ENCODE measurements at places on chromosomes 4 and X. TPM values are rescaled to one million over a fixed set of nuclear protein-coding genes. Genes with fewer than 3 reads are reported as not detected.

GRCh38 chrX:106698693-106699092 lies 27.8 kb upstream of the RNF128 start:
- no peak for DNase-seq

- DNase-seq: no peak
Observed at GRCh38 chr4:188423039-188423438, 283.8 kb downstream of the TRIML1 start.

GRCh38 chr4:119099227-119099810 lies 36.3 kb upstream of the MYOZ2 start:
- no peak for DNase-seq

GRCh38 chrX:51760657-51761056 lies 17.4 kb downstream of the GSPT2 start:
- DNase-seq: no peak

SPRY1 gene
- polyA plus RNA-seq: 89.6 TPM

HSD17B10 gene
- 121 TPM for polyA plus RNA-seq

FGB gene
- 10.6 TPM for polyA plus RNA-seq

DNA sequence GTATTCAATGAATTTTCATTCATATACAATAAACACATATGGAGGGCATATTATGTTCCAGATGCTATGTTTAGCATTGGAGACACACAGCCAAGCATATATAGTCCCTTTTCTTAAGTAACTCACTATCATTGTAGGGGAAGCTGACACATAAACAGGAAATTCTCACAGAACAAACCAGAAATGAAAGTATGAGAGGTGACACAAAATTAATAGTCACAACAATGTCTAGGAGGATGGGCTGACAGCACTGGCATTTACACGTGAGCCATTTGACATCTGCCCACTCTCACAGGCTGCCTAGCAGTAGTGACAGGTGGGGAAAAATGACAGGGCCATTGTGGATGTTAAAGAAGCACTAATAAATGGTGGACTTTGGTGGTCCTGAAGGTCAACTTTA lies 2.6 kb upstream of the CNOT6L start:
- DNase-seq: no peak

CDS1 gene
- polyA plus RNA-seq: 29.2 TPM

DNA sequence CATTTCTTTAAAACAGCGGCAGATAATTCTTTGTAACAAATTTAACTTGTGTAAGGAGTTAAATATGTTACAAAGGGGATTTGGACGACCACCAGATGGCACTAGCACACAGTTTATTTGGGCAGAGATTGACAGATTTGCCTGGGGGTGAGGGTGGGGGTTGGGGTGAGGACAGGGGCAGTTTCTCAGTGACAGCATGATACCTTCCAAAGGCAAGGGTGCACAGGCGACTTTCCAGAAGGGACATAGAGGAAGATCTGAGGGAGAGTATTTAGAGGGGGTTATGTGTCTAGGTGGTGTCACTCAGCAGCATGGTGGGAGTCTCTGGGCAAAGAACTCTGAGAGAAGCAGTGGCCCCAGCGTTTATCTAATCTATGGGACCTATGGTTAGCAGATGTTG lies 9.6 kb upstream of the TMA16 start:
- no peak for DNase-seq

CCNA2 gene
- 33.6 TPM for polyA plus RNA-seq

TACR3 gene
- polyA plus RNA-seq: 2.3 TPM

CXorf66 gene
- not detected for polyA plus RNA-seq

GRCh38 chr4:122602277-122603142 lies 18.4 kb downstream of the IL21 start:
- DNase-seq: peak; percentile 8

DNA sequence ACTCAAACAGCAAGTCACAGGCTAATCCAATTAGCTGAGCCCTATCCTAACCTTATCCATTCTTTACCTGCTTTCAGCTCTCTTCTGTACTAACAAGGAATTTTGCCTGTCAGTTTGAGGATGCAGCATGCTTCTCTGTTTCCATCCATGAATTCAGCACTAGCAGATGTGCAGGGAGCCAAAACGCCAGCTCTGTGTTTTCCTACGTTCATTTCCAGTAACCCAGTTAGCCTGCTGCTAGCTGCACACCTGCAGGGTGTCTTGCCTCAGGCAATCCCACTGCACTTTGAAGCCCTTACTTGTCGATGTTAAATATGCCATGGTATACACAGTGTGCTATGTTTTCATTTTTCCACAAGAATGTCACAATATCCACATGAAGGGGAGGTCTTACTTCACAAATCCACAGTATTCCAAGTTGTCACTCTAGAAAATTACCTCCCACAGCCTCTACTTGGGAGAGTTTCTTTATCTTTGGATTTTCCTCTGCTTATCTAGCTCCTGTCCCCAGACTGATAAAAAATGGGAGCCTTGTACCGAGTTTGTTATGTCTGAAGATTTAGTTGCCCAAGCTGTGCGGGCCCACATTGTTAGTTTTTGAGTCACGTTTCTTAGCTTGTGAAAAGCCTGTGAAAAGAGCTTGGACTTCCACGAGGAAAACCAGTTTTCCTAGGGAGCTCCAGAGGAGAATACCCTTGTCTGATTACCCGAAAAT lies 127.6 kb upstream of the HHIP start:
- no peak for DNase-seq

GRCh38 chr4:27779827-27780226 lies 919.2 kb downstream of the STIM2 start:
- no peak for DNase-seq

DNA sequence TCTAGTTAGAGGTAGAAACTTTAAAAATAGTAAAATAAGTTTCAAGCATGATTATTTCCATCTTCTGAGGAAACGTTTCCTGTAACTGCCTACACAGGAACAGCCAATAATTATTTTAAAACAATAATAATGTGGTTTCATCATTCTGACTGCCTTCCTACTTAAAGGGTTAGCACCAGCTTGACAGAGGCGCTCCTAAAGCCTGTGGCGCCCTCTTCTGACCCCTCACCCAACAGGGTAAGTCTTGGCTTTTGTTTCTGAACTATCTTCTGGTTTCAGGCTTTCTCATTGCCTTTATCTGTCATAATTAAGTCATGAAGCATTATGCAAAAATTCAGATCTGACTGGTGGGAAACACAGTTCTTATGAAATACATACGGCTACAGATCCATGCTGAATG lies 96.7 kb downstream of the ITM2A start:
- DNase-seq: no peak

TMSB15C gene
- 8.1 TPM for polyA plus RNA-seq

SLC16A2 gene
- polyA plus RNA-seq: 28.4 TPM

UGT2B15 gene
- polyA plus RNA-seq: 0.07 TPM

SMIM10 gene
- 11.3 TPM for polyA plus RNA-seq

GRCh38 chr4:76725039-76725438 lies 172.9 kb downstream of the SOWAHB start:
- no peak for DNase-seq

DNA sequence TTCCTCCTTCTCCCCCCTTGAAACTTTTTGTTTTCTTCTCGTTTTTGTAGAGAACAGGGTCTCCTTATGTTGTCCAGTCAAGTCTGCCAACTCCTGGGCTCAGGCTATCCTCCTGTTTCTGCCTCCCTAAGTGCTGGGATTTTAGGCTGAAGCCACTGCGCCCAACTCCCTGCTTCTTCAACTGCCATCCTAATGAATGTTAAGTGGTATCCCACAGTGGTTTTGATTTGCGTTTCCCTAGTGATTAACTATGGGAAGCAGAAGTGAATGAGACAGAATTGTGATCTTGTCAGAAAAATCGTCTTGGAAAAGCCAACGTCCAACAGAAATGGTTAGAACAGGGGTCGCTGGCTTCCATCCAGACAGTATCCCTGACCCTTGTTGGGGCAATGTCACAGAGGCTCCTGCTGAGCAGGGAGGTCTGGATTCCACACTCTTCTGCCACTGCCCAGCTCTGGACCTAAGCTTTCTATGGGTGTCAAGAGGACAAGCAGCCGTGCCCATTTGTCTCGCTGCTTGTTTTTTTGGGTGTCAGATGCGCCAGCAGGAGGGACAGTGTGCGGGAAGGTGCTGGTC lies 869 bp upstream of the ADD1 start:
- DNase-seq: no peak

- no peak for DNase-seq
Observed at GRCh38 chr4:24002330-24002966, 112.6 kb upstream of the PPARGC1A start.

GRCh38 chr4:81106150-81106549 lies 75.6 kb downstream of the BMP3 start:
- DNase-seq: no peak

DNA sequence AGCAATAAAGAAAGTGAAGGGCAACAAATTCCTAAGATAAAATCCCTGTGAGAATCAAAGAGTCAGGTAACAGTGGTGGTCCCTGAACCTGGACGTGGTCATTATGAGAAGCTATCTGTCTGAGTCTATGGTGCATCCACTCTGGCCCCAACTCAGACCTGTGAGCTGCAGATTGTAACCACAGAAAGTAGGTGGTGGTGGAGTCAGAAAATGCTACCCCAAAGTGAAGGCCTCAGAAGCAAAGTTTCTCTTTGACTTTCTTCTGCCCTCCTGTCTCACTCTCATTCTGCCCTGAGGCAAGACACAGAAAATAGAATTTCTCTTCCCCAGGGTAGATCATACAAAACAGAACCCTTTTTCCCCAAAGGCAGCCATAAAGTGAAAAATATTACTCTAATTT lies 84.1 kb upstream of the NEIL3 start:
- DNase-seq: no peak

- no peak for DNase-seq
Observed at GRCh38 chrX:20372533-20372932, 105.8 kb upstream of the RPS6KA3 start.

DNA sequence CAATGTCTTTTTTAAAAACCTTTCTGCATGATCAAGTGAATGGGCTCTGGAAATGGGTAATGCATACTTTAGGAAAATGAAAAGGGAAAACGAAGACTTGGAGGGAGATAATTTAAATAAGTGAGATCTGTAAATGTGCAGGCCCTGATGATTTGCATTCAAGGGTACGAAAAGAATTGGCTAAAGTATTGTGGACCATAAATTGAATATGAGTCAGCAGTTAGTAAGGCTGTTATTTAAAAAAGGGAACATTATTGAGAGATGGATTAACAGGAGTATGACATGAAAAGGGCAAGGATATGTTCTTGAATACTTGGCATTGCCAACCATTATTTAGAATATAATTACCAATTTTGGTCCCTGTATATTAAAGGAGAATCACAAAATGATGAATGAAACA lies 125.5 kb downstream of the GPAT3 start:
- DNase-seq: no peak

GPR50 gene
- 0.06 TPM for polyA plus RNA-seq

GRCh38 chrX:55253528-55253927 lies 11.2 kb downstream of the PAGE3 start:
- DNase-seq: no peak

GRCh38 chr4:128682942-128683666 lies 126.4 kb upstream of the JADE1 start:
- DNase-seq: no peak

DNA sequence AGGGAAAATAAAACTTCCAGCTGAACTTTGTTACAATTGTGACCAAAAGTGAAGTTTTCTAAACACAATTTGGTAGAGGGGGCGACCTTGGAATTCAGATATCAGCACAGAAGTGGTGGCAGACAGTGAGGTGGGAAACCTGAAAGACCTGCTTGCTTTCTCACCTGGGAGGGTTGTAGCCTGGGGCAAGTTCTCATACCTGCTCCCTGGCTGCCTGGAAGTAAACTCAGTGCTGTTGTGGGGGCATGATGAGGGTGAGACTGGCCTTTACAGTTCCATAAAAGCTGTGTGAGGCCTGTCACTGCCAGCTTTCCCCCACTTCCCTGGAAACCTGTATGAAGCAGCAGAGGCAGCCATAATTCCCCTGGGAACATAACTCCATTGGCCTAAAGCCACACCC lies 1180.2 kb downstream of the FAM133A start:
- DNase-seq: no peak

GRCh38 chrX:47489507-47490275 lies 6.7 kb upstream of the ZNF41 start:
- no peak for DNase-seq

GRCh38 chr4:11404431-11404830 lies 24.3 kb downstream of the HS3ST1 start:
- no peak for DNase-seq

DNA sequence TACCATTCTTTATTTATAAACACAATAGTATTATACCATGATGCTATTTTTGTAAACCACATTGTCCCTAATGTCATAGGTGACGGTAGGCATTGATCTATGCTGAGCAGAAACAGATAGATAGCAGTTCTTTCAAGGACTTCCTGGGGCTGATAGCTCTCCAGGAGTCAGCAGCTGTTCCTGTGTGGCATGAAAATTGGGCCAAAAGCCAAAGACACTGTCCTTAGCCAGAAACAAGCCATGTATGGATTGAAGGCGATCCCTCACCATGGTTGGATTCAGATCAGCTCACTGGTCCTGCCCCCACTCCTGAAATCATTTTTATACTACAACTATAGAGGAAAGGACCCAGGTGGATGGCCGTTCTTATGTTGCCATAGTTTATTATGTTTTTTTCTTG lies 53.6 kb downstream of the DDX60 start:
- no peak for DNase-seq

CENPU gene
- 51.2 TPM for polyA plus RNA-seq

- DNase-seq: no peak
Observed at GRCh38 chr4:143597276-143597675, 83.8 kb downstream of the SMARCA5 start.

DNA sequence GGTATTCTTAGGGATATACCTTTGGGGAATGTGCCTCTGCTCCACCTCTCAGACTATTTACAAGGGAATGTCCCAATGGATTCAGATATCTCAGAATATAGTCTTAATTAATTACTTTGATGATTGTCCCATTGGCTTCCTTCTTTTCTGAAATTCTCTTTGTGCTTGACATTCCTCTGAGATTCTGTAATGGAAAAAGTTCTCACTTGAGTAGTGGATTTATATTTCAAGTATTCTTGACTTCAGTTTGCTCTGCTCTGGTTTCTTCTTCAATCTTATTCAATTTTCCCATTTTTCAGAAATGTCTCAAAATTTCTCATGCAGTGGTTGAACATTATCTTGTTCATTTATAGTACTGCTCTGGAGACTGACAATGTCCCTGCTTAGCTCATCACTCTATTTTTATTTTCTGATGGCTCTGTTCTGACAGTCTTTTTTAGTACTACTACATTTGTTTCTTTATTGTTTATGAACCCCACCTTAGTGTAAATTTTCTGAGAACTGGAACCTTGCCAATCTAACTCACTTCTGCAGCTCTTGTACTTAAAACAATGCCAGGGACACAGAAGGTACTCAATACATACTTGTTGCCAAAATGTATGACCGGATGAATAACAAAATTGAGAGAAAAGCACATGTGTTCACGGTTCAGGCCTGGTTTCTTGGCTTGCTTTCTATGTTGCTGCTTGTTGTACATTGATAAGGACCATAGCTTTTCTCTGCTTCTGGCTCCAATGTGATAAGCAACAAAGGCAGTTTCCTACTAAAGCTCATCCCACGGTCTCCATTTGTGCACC lies 471.7 kb downstream of the GASK1B start:
- no peak for DNase-seq

DNA sequence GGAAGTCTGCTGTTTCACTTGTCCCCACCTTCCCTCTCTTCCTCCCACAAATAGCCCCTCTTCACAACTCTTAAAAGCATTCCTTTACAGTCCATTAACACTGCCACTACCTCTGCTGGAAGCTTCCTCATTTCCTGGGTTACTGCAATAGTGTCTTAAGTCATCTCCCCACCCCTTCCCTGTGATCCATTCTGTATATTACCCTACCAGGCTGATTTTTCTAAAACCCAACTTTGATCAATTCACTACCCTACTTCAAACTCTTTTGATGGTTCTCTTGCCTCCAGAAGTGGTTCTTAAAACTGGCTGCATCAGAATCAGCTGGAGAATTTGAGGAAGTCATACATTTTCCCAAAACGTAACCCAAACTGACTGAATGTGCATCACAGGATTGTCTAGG lies 8.8 kb upstream of the XIAP start:
- no peak for DNase-seq

All from right renal cortex interstitium (tissue), 3 donors.